Activated CD4-positive, alpha-beta T cell treated with anti-CD3 and anti-CD28 coated beads, Interleukin-2, amount 10 ng/mL, durations not matched to agents 24 days and 14 days (primary cell): ENCODE measurements at places on chromosomes 1 and 21. TPM values are rescaled to one million over a fixed set of nuclear protein-coding genes. Genes with fewer than 3 reads are reported as not detected.

The HSPB7 gene
- not detected in 2 replicates for total RNA-seq

- peaks cover 7% of the 10 kb centered on the region for H3K36me3 ChIP-seq
- H3K4me1 ChIP-seq, result peaks cover 23% of the 10 kb centered on the region
- DNase-seq, result no peak
- no peak overlapping the region for H3K27ac ChIP-seq
- no peak overlapping the region for H3K4me3 ChIP-seq
Measured at GRCh38 chr21:45204395-45204794, 83.3 kb downstream of the POFUT2 start.

GRCh38 chr1:14298806-14299205 is 299.7 kb upstream of the KAZN start:
- H3K27ac ChIP-seq, result no peak overlapping the region
- H3K27me3 ChIP-seq, result peaks cover 2% of the 10 kb centered on the region
- no peaks in the 10 kb centered on the region for H3K36me3 ChIP-seq
- DNase-seq, result no peak

- H3K27ac ChIP-seq, result no peak overlapping the region
- H3K36me3 ChIP-seq, result peaks cover 9% of the 10 kb centered on the region
- H3K4me3 ChIP-seq, result no peak overlapping the region
Measured at GRCh38 chr21:42560517-42561179, 47.0 kb downstream of the SLC37A1 start.

GRCh38 chr1:24418898-24419628 is 3.5 kb downstream of the NIPAL3 start:
- H3K27me3 ChIP-seq, result no peaks in the 10 kb centered on the region
- H3K36me3 ChIP-seq, result peaks cover 46% of the 10 kb centered on the region
- H3K4me3 ChIP-seq, result peak overlapping the region; percentile 18
- peaks cover 54% of the 10 kb centered on the region for H3K4me1 ChIP-seq
- peak overlapping the region; percentile 79 for H3K27ac ChIP-seq

- H3K36me3 ChIP-seq, result no peaks in the 10 kb centered on the region
- H3K27me3 ChIP-seq, result peaks cover 16% of the 10 kb centered on the region
- H3K4me1 ChIP-seq, result no peaks in the 10 kb centered on the region
- no peak for DNase-seq
Measured at GRCh38 chr1:157478030-157478429, 74.3 kb downstream of the FCRL5 start.

GRCh38 chr1:150164224-150164623 is 14.5 kb downstream of the PLEKHO1 start:
- H3K4me3 ChIP-seq, result no peak overlapping the region
- H3K36me3 ChIP-seq, result peaks cover 9% of the 10 kb centered on the region
- peaks cover 39% of the 10 kb centered on the region for H3K4me1 ChIP-seq
- DNase-seq, result no peak
- no peak overlapping the region for H3K27ac ChIP-seq
- peaks cover 4% of the 10 kb centered on the region for H3K27me3 ChIP-seq

DNA sequence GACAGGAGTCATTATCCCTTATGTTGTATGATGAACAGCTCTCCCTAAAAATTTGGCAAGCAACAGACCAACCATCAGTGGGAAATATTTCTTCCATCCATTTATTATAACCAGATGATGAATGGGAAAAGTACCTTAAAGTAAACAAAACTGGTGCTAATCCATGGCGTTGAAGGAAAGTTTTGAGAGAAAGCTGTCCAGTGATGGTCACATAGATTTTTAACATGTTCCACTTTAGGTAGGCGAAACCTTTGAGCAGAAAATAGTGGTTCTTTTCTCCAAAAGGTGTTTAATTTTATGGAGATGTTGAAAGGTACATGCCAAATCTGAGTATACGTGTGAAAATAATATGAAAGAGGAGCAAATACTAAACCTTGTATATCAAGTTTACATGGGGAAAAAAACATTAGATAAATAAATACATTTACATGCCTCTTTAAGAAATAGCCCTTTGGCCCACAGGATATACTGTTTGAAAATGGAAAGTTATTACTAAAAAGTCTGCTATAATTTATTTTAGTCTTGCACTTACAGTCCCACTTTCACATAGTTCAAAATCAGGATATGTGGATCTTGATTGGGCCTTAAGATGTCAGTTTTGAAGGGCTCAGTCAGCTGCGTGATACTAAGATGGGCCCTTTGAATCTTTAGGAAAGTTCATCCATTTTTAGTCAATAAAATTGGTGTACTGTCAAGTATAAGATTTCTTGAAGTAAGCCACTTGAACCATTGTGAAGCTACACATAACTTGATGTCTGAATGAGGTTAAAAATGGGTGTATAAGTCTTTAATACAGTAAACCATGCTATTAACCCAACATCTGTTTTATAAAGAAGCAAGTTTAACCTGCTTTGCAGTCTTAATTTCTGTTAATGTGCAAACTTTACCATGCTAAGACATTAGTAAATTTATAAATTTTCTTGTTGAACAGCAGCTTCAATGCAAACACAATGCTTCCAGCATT is 10.5 kb downstream of the RPL5 start:
- peaks cover 27% of the 10 kb centered on the region for H3K4me1 ChIP-seq
- no peak overlapping the region for H3K4me3 ChIP-seq
- H3K36me3 ChIP-seq, result peaks cover 66% of the 10 kb centered on the region
- no peaks in the 10 kb centered on the region for H3K27me3 ChIP-seq
- H3K27ac ChIP-seq, result no peak overlapping the region

- peaks cover 2% of the 10 kb centered on the region for H3K4me1 ChIP-seq
- H3K27me3 ChIP-seq, result peaks cover 8% of the 10 kb centered on the region
- no peak overlapping the region for H3K4me3 ChIP-seq
Measured at GRCh38 chr1:244735876-244736561, 83.1 kb downstream of the DESI2 start.

GRCh38 chr21:43609501-43610340 is 49.6 kb downstream of the HSF2BP start:
- peaks cover 5% of the 10 kb centered on the region for H3K27me3 ChIP-seq
- peaks cover 5% of the 10 kb centered on the region for H3K4me1 ChIP-seq
- no peak for DNase-seq
- H3K4me3 ChIP-seq, result no peak overlapping the region
- H3K36me3 ChIP-seq, result no peaks in the 10 kb centered on the region

The SLC30A10 gene
- not detected in 2 replicates for total RNA-seq

DNA sequence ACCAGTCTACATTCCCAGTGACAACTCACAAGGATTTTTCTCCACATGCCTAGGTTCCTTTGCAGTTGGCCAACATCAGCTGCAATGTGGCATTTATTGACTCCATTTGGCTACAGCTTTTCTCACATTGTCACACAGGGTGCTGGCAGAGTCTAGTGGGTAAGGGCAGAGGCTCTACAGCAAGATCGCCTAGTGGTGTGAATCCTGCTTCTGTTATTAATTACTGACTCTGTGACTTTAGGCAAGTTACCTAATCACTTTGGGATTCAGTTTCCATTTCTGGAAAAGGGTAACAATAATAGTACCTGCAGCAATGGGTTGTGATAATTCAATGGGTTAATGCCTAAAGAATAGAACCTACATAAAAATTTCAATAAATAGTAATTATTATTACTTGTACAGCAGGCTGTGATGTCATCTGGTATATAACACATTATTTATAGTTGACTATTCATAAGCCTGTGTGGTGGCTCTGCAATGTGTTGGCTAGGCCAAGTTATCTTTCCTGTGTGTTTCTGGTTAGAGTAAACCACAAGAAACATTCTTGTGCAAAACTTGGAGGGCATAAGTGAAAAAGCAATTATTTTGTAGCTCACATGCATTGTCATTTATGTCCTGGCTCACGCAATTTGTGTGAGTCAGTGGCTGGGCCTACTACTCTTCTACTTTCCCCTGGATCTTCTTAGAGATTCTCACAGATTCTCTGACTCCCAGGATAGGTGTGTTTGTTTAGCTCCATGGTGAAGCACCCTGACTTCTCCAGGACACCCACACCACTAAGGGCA is 59.5 kb downstream of the PTGS2 start:
- peak; percentile 66 for DNase-seq
- H3K27me3 ChIP-seq, result peaks cover 12% of the 10 kb centered on the region
- H3K36me3 ChIP-seq, result no peaks in the 10 kb centered on the region
- peaks cover 24% of the 10 kb centered on the region for H3K4me1 ChIP-seq

DNA sequence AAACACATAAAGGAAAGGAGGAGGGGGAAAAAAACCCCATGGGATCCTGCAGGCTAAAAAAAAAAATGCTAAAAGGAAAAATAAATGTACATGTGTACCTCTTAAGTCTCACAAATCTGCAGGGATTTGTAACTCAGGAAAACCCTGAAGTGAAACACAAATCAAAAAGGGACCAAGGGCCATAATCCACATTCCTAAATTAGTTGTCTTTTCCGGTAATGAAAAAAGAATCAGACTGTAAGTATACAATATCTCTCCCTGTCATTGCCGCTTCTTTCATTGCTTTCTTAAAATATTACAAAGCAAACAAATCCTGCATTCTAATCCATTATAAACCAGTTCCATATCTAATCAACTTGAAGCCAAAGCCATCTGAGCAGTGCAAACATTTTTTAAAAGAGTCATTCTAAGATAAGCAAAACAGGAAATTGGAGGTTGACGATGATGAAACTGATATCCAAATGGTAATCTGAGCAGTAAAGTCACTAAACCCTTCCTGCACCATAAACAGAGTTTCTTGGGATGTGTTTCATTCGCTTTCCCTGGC is 58.7 kb upstream of the SIM2 start:
- peaks cover 2% of the 10 kb centered on the region for H3K4me1 ChIP-seq
- H3K27me3 ChIP-seq, result peaks cover 2% of the 10 kb centered on the region
- no peak overlapping the region for H3K4me3 ChIP-seq
- DNase-seq, result no peak

DNA sequence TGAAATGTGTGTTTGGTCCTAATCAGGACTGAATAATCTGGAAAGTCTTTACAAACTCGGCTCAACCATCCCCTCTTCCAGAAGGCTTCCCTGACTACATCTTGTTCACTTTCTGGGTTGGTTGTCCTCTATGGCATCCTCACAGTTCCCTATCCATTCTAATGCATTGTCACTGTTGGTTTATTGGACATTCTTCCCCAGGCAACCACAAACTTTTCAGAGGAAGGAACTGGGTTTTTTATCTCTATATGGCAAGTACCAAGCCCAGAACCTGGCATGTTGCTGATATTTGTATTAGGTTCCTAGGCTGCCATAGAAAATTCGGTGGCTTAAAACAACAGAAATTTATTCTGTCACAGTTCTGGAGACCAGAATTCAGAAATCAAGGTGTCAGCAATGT is 363.5 kb upstream of the ST6GALNAC5 start:
- peaks cover 4% of the 10 kb centered on the region for H3K4me1 ChIP-seq
- no peaks in the 10 kb centered on the region for H3K27me3 ChIP-seq
- H3K36me3 ChIP-seq, result no peaks in the 10 kb centered on the region
- DNase-seq, result no peak
- H3K27ac ChIP-seq, result no peak overlapping the region

DNA sequence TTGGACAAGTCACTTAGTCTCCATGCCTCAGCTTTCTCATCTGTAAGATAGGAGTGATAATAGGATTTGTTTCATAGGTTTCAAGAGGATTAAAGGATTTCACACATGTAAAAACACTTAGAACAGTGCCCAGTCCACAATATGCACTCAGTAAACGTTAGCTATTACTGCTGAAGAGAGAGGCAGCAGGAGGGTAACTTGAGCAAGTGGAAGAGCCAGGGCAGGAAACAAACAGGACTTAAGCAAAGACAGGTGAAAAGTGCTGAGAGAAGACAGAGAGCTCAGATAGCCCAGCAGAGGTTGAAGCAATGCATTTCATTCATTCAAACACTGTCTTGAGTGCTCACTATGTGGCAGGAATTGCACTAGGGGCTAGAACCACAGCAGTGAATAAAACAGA is 21.1 kb upstream of the H3-3A start:
- no peak overlapping the region for H3K4me3 ChIP-seq
- no peaks in the 10 kb centered on the region for H3K36me3 ChIP-seq
- no peak for DNase-seq
- H3K27ac ChIP-seq, result no peak overlapping the region
- no peaks in the 10 kb centered on the region for H3K4me1 ChIP-seq

The MEAF6 gene
- 94.4 and 95.6 TPM in 2 replicates for total RNA-seq

DNA sequence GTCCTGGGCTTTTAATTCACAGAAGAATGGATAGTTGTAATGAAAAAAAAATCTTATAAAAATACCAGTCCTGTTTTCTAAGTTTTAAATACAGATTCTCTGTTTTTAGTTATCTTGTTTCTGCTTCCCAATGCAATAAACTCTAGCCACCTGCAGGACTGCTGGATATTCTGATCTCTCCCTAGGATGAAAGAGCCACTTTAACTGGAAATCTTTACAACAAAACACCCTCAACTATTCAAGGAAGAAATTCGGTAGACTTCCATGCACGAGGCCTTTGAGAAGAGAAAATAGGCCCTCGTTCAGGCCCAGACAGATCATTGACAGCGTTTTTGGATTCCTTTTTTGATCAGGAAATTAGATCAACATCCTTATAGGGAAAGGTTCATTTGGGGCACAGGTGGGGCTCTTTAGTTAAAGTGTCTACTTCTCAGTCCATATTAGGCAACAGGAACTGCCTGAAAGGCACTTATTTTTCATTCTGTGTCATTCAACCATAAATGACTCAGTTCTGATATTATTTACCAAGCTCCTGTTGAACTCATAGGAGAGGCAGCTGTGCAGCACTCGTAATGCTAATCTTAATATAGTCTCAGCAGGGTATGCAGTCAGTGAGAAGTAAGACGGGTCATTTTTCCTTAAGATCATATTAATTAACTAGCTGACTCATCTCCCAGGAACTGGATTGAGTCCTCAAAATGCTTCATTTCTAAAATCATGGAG is 71.1 kb upstream of the ERRFI1 start:
- peaks cover 39% of the 10 kb centered on the region for H3K4me1 ChIP-seq
- H3K27ac ChIP-seq, result peak overlapping the region; percentile 93
- H3K4me3 ChIP-seq, result peak overlapping the region; percentile 78
- H3K27me3 ChIP-seq, result peaks cover 6% of the 10 kb centered on the region
- no peaks in the 10 kb centered on the region for H3K36me3 ChIP-seq

GRCh38 chr1:118934706-118935105 is 53.4 kb downstream of the TBX15 start:
- DNase-seq, result no peak
- H3K4me1 ChIP-seq, result no peaks in the 10 kb centered on the region
- no peak overlapping the region for H3K4me3 ChIP-seq
- no peak overlapping the region for H3K27ac ChIP-seq
- H3K27me3 ChIP-seq, result no peaks in the 10 kb centered on the region

- H3K27me3 ChIP-seq, result peaks cover 71% of the 10 kb centered on the region
- H3K36me3 ChIP-seq, result no peaks in the 10 kb centered on the region
- peaks cover 5% of the 10 kb centered on the region for H3K4me1 ChIP-seq
- H3K4me3 ChIP-seq, result peak overlapping the region; percentile 69
Measured at GRCh38 chr1:34928699-34929496, 552 bp downstream of the DLGAP3 start.
